ENCODE measurements at places on chromosomes 13 and 19.

DNA sequence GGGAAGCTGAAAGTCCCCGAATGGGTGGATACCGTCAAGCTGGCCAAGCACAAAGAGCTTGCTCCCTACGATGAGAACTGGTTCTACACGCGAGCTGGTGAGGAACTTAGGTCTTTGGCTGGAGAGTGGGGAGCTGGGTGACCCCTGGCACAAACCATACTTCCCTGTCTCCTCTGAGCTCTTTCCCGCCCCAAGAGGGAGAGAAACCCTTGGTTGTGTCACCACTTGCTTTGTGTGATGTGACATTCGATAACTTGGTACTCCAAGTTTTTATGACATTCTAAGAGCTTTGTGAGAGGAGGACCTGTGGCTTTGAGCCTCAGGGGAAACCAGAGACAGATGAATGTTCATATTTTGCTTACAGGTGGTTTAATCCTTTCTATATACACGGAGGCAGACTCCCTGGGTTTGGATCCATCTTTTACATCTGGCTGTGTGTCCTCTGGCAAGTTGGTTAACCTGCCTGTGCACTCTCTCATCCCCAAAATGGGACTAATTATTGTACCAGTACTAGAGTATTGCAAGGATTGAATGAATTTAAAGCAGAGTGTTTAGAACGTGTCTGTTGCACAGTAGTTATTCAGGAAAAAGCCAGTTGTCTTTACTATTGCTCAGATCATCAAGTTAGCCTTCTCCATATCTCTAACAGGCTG is 1.2 kb downstream of the RPS19 start:
- DNase-seq: no peak

DNA sequence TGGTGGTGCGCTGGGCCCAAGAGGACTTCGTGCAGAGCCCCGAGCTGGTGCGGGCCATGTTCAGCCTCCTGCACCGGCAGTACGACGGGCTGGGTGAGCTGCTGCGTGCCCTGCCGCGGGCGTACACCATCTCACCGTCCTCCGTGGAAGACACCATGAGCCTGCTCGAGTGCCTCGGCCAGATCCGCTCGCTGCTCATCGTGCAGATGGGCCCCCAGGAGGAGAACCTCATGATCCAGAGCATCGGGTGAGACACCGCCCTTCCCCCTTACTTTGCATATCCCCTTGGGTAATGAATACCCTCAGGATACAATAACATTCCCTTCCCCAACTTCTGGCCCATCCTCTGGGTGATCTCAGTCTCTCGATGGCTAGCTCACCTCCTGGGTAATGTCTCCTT is 60.9 kb downstream of the RYR1 start:
- DNase-seq: no peak

DNA sequence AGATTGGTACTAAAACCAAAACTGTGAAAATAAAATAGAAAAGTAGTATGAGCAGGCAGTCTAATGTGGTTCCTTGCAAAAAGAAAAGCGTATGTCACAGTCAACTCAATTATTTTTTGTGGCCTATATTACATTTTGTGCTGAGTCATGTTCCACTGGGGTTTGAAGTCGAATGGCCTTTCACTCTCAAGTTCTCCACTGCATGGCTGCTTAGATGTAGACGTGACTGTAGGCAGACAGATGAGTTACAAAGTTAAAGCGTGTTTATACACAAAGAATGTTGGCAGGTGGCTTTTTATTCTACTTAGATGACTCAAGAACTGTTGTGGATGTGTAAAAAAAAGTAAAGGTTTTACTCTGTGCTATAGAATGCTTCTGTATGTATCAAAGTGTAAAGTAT is 133.9 kb downstream of the SLITRK6 start:
- DNase-seq: no peak

DNA sequence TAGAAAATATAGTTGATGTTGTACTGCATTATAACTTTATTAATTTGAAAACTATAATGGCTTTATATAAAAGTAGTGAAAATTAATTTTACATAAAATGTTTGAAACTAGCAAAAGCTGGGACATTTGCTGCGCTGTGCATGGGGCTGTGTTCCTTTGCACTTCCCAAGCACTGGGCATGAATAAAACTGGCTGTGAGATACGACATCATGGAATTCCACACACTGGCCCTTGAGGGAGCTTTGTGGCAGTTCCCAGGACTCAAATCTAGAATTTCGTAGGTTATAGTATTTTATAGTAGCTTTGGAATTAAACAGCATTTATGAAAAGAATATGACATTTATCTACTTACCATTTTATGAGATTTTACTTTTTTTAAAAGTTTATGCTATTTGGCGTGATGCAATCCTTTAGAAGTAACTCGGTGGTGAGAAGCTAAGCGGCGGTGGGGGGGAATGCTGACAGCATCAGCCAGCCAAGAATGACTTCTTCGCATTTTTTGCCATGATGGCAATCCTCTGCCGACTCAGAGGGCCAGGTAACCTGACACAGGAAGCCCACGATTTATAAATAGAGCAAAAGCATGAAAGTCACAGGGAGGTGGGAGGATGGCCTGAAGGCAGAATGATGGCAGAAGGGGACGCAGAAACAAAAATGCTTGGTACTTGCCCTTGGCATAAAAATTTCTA is 553.5 kb downstream of the MYO16 start:
- DNase-seq: no peak

- no peak for DNase-seq
Measured at GRCh38 chr13:113831061-113831460, 32.8 kb downstream of the GAS6 start.

- no peak for DNase-seq
Measured at GRCh38 chr13:95317039-95317989, 16.1 kb upstream of the ABCC4 start.

DNA sequence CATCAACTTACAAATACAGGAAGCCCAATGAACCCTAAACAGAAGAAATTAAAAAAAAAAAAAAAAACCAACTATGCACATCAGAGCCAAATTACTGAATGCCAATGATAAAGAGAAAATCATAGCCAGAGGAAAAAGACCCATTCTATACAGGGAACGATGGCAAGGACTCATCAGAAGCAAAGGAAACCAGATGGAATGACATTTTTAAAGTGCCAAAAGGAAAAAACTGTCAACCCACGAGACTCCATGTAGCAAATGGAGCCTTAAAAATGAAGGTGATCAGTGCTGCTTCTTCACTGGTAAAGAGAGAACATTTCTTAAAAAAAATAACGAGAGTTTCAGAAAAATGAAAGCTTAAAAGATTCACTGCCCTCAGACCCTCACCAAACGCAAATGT is 18.3 kb downstream of the PCID2 start:
- no peak for DNase-seq

DNA sequence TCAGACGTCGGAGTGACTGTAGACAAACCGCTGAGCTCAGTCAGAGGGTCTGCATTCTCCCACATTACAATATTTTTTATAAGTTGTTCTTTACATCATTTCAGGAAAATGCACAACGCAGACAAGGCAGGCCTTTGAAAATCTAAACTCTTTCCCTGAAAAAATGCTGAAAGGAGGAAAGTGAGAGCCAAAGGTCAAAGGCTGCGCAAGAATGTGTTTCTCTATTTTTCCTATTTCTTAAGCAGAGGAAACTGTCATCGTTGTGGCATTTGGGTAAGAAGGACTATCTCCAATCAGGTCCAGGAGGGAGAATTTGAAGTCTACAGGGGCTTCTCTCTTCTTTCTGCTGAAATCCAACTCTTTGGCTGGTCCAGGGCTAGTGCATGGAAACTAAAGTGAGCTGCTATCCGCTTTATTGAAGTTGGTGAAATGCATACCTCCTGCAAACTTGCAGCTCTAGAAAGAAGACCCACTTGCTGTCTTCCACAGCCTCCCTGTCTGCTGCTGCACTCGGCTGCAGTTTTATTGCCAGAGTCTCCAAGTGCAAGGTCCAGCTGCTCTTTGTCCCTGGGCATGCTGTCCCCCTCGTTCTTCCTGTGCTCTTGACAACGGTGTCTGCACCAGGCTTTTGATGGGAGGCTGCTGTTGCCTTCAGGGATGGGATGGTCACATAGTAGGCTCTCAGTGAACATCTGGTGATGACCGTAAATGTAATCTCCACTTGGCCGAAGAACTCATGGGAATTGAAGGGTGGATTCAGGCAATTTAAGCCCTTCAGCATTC is 31.2 kb downstream of the ZNF536 start:
- peak; percentile 37 for DNase-seq

GRCh38 chr19:29620931-29621351 is 14.9 kb downstream of the POP4 start:
- no peak for DNase-seq

DNA sequence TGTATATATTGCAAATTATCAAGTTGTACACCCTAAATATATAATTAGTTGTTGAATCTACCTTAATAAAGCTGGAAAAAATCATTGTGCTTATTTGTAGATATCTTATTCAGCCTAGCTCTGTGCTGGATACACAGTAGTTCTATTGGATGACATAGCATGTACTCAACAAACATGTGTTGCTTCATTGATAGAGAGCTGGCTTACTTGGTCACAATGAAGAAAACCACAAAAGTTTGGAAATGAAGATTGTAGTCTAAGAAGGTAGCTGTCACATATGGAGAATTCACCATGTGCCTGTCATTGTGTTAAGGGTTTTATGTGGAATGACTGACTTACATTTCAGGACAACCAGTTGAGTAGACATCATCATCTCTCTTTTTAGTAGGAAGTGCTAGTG is 278.9 kb downstream of the LMO7 start:
- no peak for DNase-seq

- DNase-seq: no peak
Measured at GRCh38 chr19:16860118-16860517, 28.7 kb upstream of the F2RL3 start.

DNA sequence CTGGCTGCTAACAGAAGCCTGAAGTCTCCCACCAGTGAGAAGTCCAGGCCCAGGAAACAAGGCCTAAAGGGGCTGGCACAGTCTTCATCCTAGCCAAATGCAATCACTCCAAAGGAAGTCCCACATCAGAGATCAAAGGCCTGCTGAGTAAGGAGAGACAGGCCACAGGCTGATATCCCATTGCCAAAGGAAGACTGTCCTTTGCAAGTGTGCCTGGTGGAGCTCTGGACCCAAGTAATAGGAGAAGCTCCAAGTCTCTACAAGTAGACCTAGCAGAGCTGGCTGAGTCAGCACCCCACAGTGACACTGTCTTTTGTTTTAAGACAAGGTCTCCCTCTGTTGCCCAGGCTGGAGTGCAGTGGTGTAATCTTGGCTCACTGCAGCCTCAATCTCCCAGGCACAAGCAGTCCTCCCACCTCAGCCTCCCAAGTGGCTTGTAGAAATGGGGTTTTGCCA is 4.5 kb downstream of the DBP start:
- DNase-seq: no peak

- no peak for DNase-seq
Measured at GRCh38 chr13:44417876-44418275, 44.3 kb downstream of the SERP2 start.

DNA sequence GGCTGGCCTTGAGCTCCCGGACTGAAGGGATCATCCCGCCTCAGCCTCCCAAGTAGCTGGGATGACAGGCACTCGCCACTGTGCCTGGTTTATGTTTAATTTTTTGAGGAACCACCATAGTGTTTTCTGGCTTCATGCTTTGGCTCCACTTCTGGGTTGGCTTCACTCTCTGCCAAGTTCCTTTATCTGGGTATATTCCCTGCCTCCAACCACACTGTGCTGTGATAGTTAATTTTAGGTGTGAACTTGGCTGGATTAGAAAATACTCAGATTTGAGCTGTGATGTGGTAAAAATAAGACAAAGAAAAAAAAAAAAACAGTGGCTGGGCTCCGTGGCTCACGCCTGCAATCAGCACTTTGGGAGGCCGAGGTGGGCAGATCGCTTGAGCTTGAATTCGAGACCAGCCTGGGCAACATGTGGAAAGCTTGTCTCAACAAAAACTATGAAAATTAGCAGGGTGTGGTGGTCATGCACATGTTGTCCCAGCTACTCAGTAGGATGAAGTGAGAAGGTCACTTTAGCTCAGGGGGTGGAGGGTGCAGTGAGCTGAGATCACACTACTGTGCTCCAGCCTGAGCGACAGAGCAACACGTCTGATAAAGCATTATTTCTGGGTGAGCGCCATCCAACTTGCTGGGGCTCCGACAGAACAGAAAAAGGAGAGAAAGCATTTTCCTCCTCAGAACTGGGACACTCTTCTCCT is 7.5 kb upstream of the ILF3 start:
- no peak for DNase-seq

DNA sequence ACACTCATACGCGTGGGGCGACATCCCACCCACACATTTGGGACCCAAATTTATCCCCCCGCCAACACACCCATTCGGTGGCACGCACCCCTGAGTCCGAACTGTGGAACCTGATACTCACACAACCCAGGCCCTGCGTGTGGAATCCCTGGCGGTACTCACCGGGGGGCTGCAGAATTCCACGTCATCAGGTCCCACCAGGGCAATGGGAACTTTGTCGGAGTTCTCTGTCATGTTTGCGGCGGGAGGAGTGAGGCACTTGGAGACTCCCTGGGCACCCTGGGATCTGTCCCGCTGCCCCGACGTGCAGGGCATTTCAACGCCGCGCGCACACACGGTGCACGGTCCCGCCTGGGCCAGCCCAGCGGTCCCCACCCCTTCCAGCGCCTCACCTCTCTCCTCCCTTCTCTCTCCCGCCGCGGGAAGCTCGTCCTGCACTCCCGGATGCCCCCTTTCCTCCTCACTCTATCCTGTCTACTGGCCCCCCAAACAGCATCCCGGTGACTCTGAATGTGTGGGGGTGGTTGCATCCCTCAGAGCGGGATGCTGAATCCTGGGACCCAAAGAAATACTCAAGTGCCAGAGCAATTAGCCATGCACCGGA is at the start of gene CNMD:
TSS of gene CNMD (minus strand) at position 353 of the 604 bp plus-strand sequence. CDS start at position 234, 119 bp downstream.
- DNase-seq: no peak

DNA sequence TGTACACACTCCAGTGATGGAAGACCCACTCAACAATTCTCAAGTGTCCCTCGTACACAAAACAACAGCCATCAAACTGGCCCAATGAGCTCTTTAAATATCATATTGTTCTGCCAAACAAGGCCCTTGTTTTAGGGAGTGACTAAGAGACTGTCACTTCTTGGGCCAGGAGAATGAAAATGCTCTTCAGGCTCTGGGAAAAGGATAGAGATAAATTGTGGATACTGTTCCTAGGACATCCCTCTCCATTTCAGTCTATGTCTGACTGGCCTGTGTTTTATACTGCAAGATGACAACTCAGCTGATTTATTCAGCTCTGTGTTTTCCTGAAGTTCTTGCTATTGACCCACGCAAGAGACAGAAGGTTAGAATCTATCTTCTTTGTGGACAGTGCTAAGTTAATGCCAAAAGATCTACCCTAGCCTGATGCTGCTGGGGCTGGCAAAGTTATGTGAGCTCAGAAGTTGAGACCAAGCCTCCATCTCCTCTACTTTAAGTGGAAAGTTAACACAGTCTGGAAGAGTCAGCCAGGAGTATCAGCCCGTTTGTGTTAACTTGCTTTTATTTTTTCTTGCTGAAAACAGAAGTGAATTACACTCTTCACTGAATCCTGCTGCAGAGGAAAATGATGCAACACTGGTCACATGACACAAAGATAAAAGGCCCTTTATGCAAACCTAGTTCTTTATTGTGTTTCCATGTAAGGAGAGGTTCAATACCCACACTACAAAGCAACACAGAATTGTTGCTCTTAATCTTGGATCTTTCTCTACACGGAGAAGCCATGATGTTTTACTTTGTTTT is 14.6 kb downstream of the FRY start:
- no peak for DNase-seq

Measured in posterior cingulate gyrus (tissue), 11 donors.